Bronchial smooth muscle cell (primary cell): ENCODE measurements at places on chromosomes 3 and 15. TPM values are rescaled to one million over a fixed set of nuclear protein-coding genes. Genes with fewer than 3 reads are reported as not detected.

SHISA5 gene
- 91.1 and 113 TPM in 2 replicates for total RNA-seq

SPATA12 gene
- total RNA-seq = under 0.01 TPM in 1 of 2 replicates, not detected in the other

ADAMTSL3 gene
- 0.09 and 0.32 TPM in 2 replicates for total RNA-seq

FOXB1 gene
- total RNA-seq = not detected in 2 replicates

ACAN gene
- under 0.01 and 0.09 TPM in 2 replicates for total RNA-seq

GREM1 gene
- 66.7 and 213 TPM in 2 replicates for total RNA-seq

UNC45A gene
- 103 and 124 TPM in 2 replicates for total RNA-seq

DGKG gene
- 2.5 TPM in 1 of 2 replicates, not detected in the other for total RNA-seq

LDHAL6B gene
- not detected in 2 replicates for total RNA-seq

DUOXA2 gene
- not detected in 2 replicates for total RNA-seq
